Bronchial smooth muscle cell (primary cell): ENCODE measurements at places on chromosomes 3 and 15. TPM values are rescaled to one million over a fixed set of nuclear protein-coding genes. Genes with fewer than 3 reads are reported as not detected.

KY gene
- total RNA-seq: 0.69 and 2.2 TPM in 2 replicates

GXYLT2 gene
- total RNA-seq: 24.1 and 34.0 TPM in 2 replicates

MDFIC2 gene
- not detected in 2 replicates for total RNA-seq

PPM1L gene
- 0.63 and 0.69 TPM in 2 replicates for total RNA-seq

RBMS3 gene
- 43.2 and 50.8 TPM in 2 replicates for total RNA-seq

SERINC4 gene
- total RNA-seq: not detected in 2 replicates

STXBP5L gene
- not detected in 2 replicates for total RNA-seq

SH3GL3 gene
- 0.16 TPM in 1 of 2 replicates, not detected in the other for total RNA-seq

SAMD7 gene
- not detected in 2 replicates for total RNA-seq

BTBD1 gene
- 67.2 and 92.5 TPM in 2 replicates for total RNA-seq

CYP1A2 gene
- not detected in 2 replicates for total RNA-seq

ZKSCAN7 gene
- total RNA-seq: 5.8 and 6.2 TPM in 2 replicates

SLTM gene
- total RNA-seq: 58.8 and 61.2 TPM in 2 replicates

PRSS50 gene
- total RNA-seq: not detected in 2 replicates

RTP3 gene
- not detected in 2 replicates for total RNA-seq

RHCG gene
- total RNA-seq: 0.16 and 0.43 TPM in 2 replicates

THBS1 gene
- 703 and 791 TPM in 2 replicates for total RNA-seq

NDN gene
- 34.1 and 36.9 TPM in 2 replicates for total RNA-seq

CCR8 gene
- not detected in 2 replicates for total RNA-seq

DPH3 gene
- 14.4 and 15.9 TPM in 2 replicates for total RNA-seq

SCN5A gene
- under 0.01 and 0.09 TPM in 2 replicates for total RNA-seq
